A549 (cell line): ENCODE measurements at places on chromosomes 6 and 20. TPM values are rescaled to one million over a fixed set of nuclear protein-coding genes. Genes with fewer than 3 reads are reported as not detected.

The C2 gene
- 0.22 to 0.41 TPM (median 0.36 TPM) in 3 replicates for polyA plus RNA-seq

The TRIM40 gene
- polyA plus RNA-seq, result 0.05 TPM in 1 of 3 replicates, not detected in the others

The OPN5 gene
- polyA plus RNA-seq, result not detected in 3 replicates

The PRKN gene
- polyA plus RNA-seq, result 0.07 to 0.39 TPM (median 0.33 TPM) in 3 replicates

The APMAP gene
- polyA plus RNA-seq, result 137 to 141 TPM (median 139 TPM) in 3 replicates

The DEFB124 gene
- polyA plus RNA-seq, result 0.18 TPM in 1 of 3 replicates, not detected in the others

The TENT5A gene
- 0.79 to 1.1 TPM (median 0.91 TPM) in 3 replicates for polyA plus RNA-seq

DNA sequence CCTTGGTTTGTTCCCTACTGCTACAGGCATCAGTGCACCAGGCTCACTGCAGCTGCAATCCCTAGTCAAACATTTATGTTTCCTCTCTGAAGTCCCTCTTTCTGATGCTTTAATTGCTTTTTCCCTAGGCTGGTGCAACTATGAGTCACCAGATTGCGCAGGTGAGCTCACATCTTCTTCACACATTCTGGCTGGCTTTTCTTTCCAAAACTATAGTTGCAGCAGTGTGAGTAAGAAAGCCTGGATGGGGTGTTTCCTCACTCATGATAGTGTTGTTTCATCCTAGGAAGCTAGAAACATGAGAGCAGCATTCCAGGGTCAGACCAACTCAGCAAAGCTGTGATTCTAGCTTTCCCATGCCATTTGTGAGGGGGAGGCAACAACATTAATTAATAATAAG lies 296.4 kb downstream of the PAX1 start:
- no peak for DNase-seq

- DNase-seq, result no peak
Measured at GRCh38 chr6:108350528-108350927, 55.7 kb downstream of the AFG1L start.

DNA sequence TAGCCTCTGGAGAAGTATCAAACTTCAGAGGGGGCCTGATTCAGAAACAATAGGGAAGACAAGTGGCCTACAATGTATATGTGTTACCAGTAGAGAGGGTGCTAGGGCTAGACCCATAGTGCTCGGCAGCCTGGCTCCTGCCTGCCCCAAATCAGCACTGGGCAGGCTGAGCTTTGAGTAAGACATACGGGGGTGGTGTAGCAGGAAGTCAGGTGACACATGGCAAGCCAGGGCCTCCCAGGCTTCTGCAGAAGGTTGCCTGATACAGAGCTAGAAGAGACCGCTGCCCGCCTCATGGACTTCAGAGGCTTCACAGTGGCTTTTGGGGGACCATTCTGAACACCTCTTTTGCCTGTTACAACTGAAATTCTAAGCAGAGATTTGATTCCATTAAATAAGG lies 43.4 kb downstream of the RALY start:
- no peak for DNase-seq

GRCh38 chr20:45833883-45834796 lies 541 bp downstream of the SNX21 start:
- DNase-seq, result peak; percentile 75

DNA sequence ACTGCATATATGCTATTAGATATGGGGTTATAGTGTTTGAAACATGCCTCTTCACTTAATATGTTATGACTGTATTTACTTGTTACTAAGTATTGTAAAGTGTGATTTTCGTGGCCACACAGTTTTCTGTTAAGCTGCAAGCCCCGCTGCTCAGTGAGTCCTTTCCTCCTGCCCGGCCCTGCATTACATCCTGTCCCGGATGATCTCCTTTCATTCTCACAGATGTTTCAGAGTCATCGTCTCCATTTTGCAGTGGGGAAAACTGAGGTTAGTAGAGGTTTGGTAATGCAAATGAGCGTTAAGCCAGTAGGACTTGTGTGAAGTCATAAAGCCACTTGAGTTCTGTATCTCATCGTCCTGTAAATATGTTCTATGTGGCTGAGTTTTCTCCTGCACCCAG lies 155.5 kb downstream of the CFAP61 start:
- no peak for DNase-seq

- no peak for DNase-seq
Measured at GRCh38 chr6:30862156-30862875, 22.0 kb upstream of the DDR1 start.

- DNase-seq, result no peak
Measured at GRCh38 chr20:16929756-16930155, 181.6 kb downstream of the OTOR start.

DNA sequence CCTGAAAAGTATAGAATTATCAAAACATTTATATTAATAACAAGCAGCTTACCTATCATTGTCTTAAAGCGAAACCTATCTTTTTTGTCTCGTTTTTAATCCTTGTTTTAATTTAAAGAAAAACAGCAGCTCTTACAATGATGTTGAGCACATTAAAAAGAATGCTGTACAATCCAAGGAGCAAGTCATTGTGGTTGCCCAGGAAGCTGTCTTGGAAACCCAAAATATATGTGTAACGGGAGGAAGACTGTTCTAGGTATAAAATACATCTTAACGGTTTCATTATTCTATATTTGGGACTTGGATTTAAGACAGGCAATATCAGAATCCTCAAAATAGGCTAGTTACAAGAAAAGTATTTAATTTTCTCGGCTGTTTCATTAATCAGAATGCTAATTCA lies 21.7 kb downstream of the ZNF133 start:
- no peak for DNase-seq

- no peak for DNase-seq
Measured at GRCh38 chr6:131427434-131428058, 145.5 kb upstream of the ARG1 start.

GRCh38 chr6:145735356-145736165 lies at the start of gene EPM2A:
TSS of gene EPM2A (minus strand) at chr6:145735520. CDS start at chr6:145735498, 22 bp downstream.
- peak; percentile 79 for DNase-seq

GRCh38 chr20:62918147-62918546 lies 8.2 kb downstream of the DIDO1 start:
- no peak for DNase-seq

GRCh38 chr6:154606457-154606856 lies 96.0 kb upstream of the CNKSR3 start:
- DNase-seq, result no peak
